ENCODE measurements at places on chromosomes 6 and 20.

GRCh38 chr6:167474725-167475124 lies 149.8 kb downstream of the TTLL2 start:
- no peak for DNase-seq

GRCh38 chr20:9889270-9889981 lies 50.5 kb upstream of the PAK5 start:
- no peak for DNase-seq

DNA sequence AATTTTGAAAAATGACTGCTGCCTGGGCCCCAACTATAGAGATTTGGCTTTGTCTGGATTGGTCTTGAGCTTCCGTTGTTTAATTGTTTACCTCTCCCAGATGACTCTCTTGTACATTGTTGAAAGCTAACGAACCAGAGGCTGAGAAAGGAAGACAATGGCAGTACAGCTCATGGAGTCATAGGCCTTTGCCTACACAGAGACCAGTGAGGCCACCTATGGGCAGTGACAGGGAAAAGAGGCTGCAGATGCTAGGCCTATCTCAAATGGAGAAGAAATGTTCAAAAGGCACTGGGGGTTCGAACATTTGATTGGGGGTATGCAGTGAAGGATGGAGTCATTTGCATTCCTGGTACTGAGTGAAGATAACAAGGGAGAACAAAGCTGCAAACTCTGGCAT lies 29.1 kb downstream of the OPN5 start:
- no peak for DNase-seq

DNA sequence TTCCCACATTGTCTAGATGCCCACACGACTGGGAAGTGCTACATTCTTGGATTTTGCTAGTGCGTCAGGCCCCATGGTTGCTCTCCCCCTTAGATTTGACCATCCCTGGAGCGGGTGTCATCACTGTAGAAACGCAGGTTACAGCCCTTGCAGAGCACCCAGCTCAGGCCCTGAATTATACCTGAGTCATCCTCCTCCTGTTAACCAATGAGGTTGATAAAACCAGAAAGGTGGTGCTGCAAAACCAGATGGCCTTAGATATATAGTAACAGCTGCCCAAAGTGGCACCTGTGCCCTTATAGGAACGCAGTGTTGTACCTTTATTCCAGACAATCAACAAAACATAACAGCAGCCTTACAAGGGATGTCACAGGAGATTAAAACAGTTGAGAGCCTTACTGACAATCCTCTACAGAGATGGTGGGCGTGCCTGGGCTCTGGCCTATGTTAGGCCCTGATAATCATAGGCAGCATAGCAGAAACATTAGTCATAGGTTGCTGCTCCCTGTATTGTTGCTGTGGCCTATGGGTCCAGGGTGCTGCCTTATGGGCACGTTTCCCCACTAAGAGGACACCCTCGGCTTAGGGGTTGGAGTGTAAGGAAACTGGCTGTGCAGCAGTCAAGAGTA lies 33.6 kb upstream of the HSF2 start:
- no peak for DNase-seq

DNA sequence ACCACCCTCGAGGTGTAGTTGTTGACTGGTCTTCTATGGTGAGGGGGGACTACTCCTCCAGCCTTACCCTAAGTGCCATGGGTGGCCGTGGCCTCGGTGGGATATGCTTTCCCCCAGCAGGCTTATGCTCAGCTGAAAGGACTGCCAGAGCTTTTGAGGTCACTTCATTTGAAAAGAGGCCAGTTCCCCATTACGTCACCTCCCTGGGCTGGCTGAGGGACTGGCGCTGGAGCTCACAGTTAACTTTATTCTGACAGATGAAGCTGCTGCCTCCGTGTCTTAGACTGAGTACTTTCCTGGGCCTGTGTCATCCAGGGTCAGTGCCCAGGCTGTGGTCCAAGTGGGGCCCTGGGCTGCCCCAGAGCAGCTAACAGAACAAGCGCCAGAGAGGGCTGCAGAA lies 42.8 kb upstream of the PCMTD2 start:
- DNase-seq, result no peak

- no peak for DNase-seq
Observed at GRCh38 chr6:5506597-5506996, 245.3 kb downstream of the FARS2 start.

DNA sequence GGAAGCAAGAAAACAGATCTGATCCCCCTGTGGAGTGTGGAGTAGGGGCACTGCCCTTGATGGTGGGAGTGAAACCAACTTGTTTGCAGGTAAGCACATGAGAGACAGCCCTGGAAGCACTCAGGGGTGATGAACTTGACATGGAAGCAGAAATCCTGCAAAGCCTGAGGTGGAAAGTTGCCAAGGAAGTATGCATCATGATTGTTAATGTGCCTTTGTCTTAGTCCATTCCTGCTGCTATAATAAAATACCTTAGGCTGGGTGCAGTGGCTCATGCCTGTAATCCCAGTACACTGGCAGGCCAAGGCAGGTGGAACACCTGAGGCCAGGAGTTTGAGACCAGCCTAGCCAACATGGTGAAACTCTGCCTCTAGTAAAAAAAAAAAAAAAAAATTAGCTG lies 40.2 kb upstream of the IFNGR1 start:
- no peak for DNase-seq

- no peak for DNase-seq
Observed at GRCh38 chr20:3509064-3509463, 38.2 kb downstream of the ATRN start.

GRCh38 chr20:50042370-50043313 lies 59.9 kb downstream of the SNAI1 start:
- DNase-seq, result no peak

- DNase-seq, result no peak
Observed at GRCh38 chr6:22632581-22633145, 63.3 kb downstream of the HDGFL1 start.

DNA sequence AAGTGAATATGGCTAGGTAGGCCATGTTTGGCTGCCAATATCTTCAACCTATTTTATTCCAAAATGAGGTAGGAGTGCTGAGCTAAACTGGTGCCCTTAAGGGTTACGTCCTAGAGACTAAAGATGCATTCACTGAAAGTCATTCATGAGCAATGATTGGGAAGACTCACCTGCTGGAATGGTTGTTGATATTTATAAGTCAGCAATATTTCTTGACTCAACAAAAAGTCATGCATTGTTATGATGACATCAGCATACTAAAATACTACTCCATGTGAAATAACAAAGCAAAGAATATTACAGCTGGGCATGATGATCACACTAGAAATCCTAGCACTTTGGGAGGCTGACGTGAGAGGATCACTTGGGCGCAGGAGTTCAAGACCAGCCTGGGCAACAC lies 17.6 kb upstream of the NUP153 start:
- DNase-seq, result no peak

- DNase-seq, result no peak
Observed at GRCh38 chr20:49585585-49586245, 17.8 kb upstream of the PTGIS start.

- DNase-seq, result no peak
Observed at GRCh38 chr6:90941885-90942284, 355.0 kb upstream of the MAP3K7 start.

DNA sequence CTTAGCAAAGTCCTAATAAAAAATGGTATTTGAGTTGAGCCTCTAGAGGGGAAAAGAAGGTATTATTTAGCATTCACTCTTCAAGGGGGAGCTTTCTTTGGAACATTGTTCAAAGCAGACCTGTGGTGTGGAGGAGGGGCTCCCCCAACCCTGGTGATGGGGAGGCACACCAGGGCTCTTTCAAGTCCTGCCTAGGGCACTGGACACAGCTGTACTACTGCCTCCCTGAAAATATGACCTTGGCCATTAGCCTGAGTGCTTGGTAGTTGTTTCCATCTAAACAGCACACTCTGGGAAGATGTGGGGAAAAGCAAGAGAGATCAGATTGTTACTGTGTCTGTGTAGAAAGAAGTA lies 215.1 kb upstream of the CNR1 start:
- DNase-seq, result no peak

GRCh38 chr6:153044295-153044694 lies 41.8 kb upstream of the MTRF1L start:
- no peak for DNase-seq

DNA sequence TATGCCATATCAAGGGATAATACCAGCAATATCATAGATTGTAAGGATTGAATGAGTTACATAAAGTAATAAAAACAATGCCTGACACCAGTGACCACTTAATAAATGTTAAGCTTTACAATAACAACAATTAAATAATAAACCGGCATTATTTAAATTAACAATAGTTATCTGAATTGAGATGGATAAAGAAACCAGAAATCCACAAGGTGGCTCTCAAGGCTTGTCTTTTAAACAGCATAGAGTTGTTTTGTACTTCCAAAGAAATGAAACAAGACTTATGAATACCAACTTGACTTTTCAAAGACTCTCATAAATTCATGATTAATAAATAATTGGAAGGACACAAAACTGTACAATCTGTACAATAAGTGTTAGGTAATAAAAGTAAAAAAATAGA lies 203.1 kb downstream of the ASCC3 start:
- no peak for DNase-seq

DNA sequence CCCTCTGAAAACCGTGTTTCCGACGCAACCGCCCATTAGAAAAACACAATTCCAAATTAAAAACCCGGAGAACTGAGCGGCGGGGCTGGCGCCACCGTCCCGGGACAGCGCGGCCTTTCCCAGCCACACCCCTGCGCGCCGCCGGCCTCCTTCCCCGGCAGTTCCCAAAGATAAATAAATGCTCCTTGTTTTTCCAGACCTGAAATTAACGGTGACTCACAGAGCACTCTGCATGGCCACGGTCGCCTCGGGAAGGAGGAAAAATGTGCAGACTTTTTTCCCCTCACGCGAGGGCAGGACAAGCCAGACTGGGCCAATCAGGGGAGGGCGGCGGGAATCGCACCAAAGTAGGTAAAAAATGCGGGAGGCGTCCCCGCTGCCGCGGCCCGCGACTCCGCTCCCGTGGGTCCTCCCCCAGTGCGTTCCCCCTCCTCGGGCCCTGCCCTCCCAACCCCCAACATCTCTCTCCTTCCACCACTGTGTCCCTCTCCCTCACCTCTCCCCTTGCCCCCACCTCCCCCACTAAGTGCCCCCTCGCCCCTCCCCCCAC lies 828 bp upstream of the DSTN start:
- DNase-seq, result no peak

DNA sequence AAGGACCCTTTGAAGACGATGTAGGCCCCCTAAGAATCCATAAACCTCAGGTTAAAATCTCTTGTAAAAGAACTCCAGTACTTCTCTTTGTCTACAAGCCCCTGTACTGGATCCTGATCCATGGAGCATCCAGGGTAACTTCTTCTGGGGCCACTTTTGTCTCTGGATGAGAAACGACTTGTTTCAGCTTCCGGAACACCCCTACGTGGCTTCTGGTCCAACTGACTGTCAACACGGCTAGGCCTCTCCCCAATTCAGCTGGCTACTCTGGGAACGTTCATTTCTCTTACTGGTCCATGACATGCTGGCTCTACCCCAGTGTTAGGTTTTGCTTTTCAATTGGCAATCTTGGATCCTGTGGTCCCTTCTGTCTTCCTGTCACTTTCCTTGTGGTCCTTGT lies 198.0 kb downstream of the BACH2 start:
- no peak for DNase-seq

GRCh38 chr20:22533823-22534751 lies 50.3 kb downstream of the FOXA2 start:
- DNase-seq, result no peak

GRCh38 chr6:150250826-150251225 lies 108.0 kb downstream of the PPP1R14C start:
- DNase-seq, result no peak

- no peak for DNase-seq
Observed at GRCh38 chr20:59938696-59939051, 1.4 kb downstream of the PPP1R3D start.

GRCh38 chr6:113818578-113818977 lies 38.6 kb upstream of the MARCKS start:
- DNase-seq, result no peak

- DNase-seq, result peak; percentile 75
Observed at GRCh38 chr6:99424761-99425646, at the start of gene PNISR. Gene PNISR, minus strand, starts transcription at chr6:99425308. Its CDS starts 10,649 bp downstream, at chr6:99414659.

GRCh38 chr6:55694148-55694547 lies 115.2 kb upstream of the HMGCLL1 start:
- DNase-seq, result no peak

DNA sequence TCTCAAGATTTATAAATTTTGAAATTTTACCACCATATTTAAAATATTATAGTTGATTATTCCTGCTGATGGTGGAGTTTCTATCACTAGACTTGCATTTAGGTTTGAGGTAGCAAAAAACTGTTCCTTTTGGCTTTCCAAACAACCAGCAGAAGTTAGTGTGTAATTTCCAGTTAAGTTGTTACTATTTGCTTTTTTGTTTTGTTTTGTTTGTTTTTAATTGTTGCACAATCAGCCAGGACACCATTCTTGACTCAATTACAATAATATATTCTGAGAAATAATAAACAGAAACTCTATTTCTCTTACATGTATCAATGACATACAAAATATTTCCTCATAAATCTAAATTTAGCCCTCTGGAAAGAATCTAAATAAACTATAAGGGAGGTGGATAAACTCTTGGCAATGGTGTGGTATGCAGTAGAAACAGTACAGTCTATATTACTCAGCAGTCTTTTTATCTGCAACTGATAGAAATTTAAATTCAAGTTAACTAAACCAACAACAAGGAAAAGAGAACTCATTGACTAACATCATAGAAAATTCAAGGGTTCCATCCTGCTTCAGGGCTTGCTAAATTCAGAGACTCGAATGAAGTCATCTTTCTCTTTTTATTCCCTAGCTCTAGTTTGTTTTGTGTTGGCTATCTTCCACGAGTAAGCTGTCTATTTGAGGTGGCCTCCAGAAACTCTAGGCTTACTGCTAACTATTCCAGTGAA lies 19.4 kb upstream of the COL19A1 start:
- DNase-seq, result no peak

GRCh38 chr6:87257565-87257964 lies 64.8 kb upstream of the SMIM8 start:
- DNase-seq, result no peak

DNA sequence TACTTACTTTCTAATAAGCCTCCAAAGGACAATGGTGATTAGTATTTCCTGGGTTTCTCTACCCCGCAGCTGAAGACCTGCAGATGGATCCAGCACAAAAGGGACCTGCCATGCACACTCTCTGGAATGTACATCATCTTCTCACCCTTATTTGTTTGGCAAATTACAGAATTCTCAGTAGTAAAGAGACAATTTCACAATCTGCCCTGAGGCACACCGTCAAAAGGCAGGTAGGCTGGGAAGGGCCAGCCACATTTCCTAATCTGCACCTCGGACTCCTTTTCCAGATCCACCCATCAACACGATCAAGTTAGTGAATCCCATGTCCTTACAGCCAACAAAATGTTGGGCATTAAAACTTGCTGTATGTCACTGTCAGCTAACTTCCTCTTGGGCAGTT lies 4.9 kb downstream of the OVOL2 start:
- DNase-seq, result no peak

GRCh38 chr20:59835448-59836395 lies 97.7 kb downstream of the SYCP2 start:
- no peak for DNase-seq
